ENCODE measurements at places on chromosomes 3 and 15. TPM values are rescaled to one million over a fixed set of nuclear protein-coding genes. Genes with fewer than 3 reads are reported as not detected.

FSTL1 gene
- polyA plus RNA-seq, result not detected

TPRG1 gene
- not detected for polyA plus RNA-seq

LYSMD2 gene
- polyA plus RNA-seq, result 56.6 TPM

COL6A5 gene
- polyA plus RNA-seq, result not detected

DNA sequence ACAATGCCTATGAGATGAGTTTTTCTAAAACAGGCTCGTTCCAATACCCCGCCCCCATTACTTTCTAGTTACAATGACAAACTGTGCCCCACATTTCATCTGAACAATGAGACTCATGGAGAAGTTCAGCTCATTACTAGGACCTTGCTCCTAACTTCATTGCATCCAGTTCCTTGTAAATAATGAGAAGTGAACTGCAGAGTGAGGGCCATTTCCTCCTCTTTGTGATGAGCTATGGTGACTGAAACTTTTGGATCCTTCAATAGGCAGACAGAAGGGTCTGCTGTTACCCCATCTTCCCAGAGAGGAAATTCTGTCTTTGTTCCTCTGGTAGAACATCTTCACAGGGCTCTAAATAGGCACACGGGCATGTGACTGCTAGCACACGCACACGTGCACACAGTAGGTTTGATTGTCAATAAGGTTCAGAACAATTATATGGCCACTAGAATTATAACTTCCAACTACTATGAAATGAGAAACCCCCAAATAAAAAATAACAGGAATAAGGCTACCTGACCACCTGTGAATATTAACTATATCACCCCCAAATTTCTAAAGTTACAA, 51.8 kb downstream of the SERP1 start:
- no peak for DNase-seq

DNA sequence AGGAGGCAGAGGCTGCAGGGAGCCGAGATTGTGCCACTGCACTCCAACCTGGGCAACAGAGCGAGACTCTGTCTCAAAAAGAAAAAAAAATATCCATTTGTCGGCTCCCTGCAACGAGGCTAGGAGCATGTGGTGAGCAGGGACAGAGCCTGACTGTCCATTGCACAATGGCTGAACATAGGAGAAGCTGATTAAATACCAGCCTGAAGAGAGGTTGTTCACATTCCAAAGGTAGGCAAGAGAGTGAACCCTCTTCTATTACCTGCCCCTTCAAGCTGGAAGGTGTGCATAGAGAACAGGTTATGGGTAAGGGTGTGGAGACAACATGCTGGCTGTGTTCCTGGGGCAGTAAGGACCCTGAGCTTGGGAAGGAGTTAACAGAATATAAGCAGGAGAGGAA, 78.7 kb downstream of the DAPK2 start:
- no peak for DNase-seq

DNA sequence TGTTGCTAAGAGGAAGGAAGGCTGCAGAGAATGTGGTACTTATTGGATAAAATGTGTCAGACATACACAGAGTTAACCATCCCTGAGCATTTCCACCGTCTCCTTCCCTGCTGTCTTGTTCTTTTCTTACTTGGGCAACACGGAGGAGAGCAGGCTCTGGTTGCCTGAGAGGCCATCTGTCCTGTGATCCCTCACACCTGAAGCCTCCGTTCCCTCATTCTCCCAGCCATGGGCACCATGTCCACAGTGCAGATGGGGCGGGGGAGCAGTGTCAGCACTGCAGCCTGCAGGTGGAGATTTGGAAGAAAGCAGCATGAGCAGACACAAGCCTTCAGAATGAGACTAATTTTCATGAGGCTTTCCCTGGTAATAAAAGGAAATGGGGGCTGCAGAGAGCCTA, 133.7 kb downstream of the CHCHD6 start:
- no peak for DNase-seq

GRCh38 chr3:150721285-150722130, 17.8 kb upstream of the ERICH6 start:
- DNase-seq, result peak; percentile 65

DUOXA2 gene
- polyA plus RNA-seq, result not detected

- no peak for DNase-seq
Observed at GRCh38 chr3:82143661-82144412, 382.4 kb upstream of the GBE1 start.

FILIP1L gene
- 1.2 TPM for polyA plus RNA-seq

PIERCE2 gene
- polyA plus RNA-seq, result 3.2 TPM

NAALADL2 gene
- not detected for polyA plus RNA-seq

GRCh38 chr3:184423561-184423960, 43.7 kb downstream of the CHRD start:
- DNase-seq, result no peak

GRCh38 chr3:97871801-97872524, 50.2 kb downstream of the CRYBG3 start:
- no peak for DNase-seq

- no peak for DNase-seq
Observed at GRCh38 chr15:68304589-68305337, 27.2 kb downstream of the FEM1B start.

DNA sequence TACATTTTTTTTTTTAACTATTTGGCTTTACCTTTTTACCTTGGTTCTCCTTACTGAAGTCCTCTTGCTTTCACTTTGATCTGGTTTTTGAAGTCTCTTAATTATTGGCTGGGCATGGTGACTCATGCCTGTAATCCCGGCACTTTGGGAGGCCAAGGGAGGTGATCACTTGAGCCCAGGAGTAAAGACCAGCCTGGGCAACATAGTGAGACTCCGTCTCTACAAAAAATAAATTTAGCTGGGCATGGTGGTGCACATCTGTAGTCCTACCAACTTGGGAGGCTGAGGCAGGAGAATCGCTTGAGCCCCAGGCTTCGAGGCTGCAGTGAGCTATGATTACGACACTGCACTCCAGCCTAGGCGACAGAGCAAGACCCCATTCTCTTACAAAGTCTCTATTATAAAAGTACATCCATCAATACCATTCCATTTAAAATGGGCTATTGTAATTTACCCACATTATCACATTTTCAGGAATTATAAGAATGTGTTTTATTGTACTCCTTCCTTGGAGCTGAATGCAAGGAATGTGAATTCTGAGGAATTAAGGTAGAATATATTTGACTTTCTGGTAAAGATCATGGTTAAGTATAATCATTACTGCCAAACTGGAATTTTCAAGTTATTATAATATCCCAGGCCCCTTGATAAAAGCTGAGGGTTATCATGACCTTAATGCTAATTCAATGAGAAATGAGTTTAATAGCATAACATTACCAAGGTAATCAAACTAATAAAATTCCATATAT, 49.0 kb downstream of the MSL2 start:
- no peak for DNase-seq

DNA sequence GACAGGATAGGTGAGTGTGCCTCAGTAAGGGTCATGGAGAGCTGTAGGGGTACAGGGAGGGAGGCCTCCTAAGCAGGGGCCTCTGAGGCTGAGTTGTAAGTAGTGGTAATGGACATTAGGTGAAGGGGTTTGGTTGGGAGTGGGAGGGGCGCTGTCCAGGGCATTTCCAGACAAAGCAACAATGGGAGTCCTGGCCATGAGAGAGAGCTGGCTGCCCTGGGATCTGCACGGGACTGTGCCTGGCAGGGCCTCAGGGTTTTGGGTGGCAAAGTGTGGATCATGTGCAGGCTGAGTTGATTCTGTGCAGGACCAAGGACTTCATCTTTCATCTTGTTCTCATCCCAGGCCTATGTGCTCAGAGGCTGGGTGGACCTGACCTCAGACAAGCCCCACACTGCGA, 4.6 kb downstream of the TTC21A start:
- DNase-seq, result no peak

AMOTL2 gene
- polyA plus RNA-seq, result not detected

DNA sequence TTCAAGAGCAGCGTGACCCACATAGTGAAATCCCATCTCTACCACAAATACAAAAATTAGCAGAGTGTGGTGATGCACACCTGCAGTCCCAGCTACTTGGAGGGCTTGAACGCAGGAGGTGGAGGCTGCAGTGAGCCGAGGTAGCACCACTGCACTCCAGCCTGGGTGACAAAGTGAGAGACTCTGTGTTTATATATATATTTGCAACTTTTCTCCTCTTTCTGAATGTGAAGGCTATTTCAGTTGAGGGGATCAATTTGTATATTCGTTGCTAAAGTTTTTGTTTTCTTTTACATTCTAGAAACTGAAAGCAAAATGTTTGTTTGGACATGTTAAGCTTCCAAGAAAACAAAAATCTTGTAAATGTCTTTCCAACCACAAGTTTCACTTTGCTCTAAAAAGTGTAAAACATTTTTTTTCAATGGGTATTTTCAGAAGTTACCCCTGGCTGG, 29.8 kb upstream of the FAM98B start:
- DNase-seq, result no peak
